ENCODE measurements at places on chromosomes 2 and 18.

DNA sequence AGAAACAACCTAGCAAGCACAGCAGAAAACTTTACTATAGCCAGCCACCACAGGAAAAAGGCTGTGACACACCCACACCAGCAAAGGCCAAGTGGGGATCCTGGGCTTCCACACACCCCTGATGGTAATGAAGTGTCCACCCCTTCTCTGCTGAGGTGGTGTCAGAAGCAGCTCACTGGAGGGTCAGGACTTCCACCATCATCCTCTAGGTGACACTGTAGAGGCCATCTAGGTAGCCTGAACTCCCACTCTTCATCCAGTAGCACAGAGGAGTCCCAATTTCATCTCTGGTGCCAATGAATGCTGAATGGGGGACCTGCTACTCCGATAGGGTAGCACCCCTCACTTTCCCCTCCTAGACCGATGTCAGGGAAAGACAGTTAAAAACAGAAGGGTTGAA, 1544.4 kb downstream of the LRP1B start:
- DNase-seq = peak; percentile 17

- no peak for DNase-seq
Observed at GRCh38 chr2:142693171-142693950, 184.1 kb upstream of the KYNU start.

DNA sequence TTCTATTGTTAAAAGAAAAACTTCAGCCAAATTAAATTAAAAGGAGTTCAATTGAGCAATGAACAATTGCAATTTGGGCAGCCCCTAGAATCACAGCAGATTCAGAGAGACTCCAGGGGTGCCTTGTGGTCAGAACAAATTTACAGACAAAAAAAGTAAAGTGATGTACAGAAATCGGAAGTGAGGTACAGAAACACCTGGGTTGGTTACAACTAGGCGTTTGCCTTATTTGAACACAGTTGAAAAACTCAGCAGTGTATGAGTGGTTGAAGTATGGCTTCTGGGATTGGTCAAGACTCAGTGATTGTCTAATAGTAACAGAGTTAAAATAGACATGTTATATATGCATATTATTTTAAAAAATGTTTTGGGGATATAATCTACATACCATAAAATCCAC, 98.5 kb upstream of the ZSWIM2 start:
- no peak for DNase-seq

- no peak for DNase-seq
Observed at GRCh38 chr2:221689140-221689539, 117.0 kb upstream of the EPHA4 start.

Data from SK-N-DZ (cell line).